Osteocyte (in vitro differentiated cells): ENCODE measurements at places on chromosomes 6 and 20. TPM values are rescaled to one million over a fixed set of nuclear protein-coding genes. Genes with fewer than 3 reads are reported as not detected.

DNA sequence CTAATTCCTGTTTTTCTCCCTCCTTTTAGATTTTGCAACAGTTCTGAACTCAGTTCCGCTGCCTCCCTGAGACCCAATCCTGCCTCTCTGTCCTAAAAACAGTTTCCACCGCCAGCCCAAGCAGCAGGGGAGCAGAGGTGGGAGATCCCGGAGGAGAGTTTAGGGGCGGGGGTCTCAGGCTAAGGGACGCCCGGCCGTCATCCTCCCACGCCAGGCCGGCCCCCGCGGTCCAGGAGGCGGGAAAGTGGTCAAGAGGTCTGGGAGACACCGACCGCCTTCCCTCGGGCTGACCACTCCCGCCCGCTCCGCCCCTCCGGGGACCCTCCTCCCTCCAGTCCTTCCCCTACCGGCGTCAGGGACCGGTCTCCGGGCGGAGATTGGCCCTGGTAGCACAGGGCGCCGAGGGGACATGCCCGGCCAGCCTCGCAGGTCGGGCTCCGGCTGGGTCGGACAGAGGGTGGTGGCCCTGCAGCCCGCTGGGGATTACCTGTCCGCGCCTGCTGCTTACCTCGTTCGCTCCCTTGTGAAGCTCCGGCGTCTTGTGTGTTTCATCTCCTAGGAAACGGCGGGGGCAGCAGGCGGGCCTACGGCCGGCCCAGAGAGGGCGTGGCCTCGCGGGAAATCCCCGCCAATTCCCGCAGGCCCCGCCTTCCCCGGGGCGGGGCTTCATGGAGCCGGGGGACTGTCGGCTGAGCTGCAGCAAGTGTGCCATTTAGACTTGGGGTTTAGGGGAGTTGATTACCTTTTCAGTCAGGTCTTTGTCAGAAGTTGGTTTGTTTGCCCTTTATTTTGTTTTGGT lies at the start of gene MAK:
TSS of gene MAK (minus strand) at position 545 of the 799 bp plus-strand sequence. CDS start 7,891 bp downstream, outside the sequence.
- H3K36me3 ChIP-seq, result no peaks in the 10 kb centered on the region
- peak within 1 kb of the TSS; percentile 73 for H3K4me3 ChIP-seq
- peak within 1 kb of the TSS; percentile 5 for H3K27ac ChIP-seq
- H3K4me1 ChIP-seq, result peaks cover 16% of the 10 kb centered on the region

- H3K27me3 ChIP-seq, result no peaks in the 10 kb centered on the region
- no peak for DNase-seq
- no peak overlapping the region for H3K4me3 ChIP-seq
- H3K4me1 ChIP-seq, result peaks cover 7% of the 10 kb centered on the region
Measured at GRCh38 chr6:16414205-16414604, 175.8 kb downstream of the GMPR start.

DNA sequence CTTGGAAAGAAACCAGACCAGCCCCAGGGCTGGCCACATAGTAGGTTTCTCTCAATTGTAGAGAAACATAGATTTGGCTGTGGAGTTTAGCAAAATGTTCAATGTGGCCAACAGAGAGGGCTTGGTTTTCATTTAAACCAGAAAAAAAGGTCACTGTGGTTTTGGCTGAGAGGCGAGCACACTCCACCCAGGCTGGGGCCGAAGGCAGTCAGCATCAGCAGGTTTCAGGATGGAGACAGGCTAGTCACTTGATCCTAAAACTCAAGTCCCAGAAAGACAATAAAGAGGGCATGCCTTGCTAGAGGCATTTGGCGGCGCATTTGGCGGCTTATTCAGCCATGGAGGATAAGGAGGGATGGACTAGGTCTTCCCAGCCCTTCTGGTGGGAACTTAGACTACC lies 73.1 kb downstream of the PRND start:
- H3K4me1 ChIP-seq, result no peaks in the 10 kb centered on the region
- H3K27me3 ChIP-seq, result no peaks in the 10 kb centered on the region
- H3K36me3 ChIP-seq, result no peaks in the 10 kb centered on the region
- H3K4me3 ChIP-seq, result no peak overlapping the region
- DNase-seq, result no peak

DNA sequence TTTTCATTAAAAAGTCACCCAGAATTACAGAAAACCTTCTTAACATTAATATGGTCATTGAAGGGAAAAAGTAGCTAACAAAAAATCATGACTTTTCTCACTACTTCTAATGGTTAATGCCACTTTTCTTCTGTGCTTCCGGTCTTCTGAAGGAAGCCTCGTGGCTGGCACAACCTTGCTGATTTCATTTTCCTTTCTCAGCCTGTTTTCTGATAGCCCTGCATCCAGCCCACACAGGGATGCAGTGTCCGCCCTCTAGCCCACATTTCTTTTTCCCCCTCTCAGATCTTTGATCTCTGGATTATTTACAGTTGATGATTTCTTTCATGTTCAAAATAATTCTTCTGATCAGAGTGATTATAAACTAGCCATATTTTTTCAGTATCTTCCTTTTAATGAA lies 655.4 kb upstream of the EPHA7 start:
- peaks cover 25% of the 10 kb centered on the region for H3K4me1 ChIP-seq
- H3K27ac ChIP-seq, result no peak overlapping the region
- no peaks in the 10 kb centered on the region for H3K36me3 ChIP-seq
- no peaks in the 10 kb centered on the region for H3K27me3 ChIP-seq
- H3K4me3 ChIP-seq, result no peak overlapping the region
- DNase-seq, result no peak

KCNK5 gene
- total RNA-seq, result not detected in 2 replicates
